ENCODE measurements at places on chromosomes 6 and 20.

GRCh38 chr6:22357724-22358189, 60.9 kb upstream of the PRL start:
- DNase-seq: no peak

DNA sequence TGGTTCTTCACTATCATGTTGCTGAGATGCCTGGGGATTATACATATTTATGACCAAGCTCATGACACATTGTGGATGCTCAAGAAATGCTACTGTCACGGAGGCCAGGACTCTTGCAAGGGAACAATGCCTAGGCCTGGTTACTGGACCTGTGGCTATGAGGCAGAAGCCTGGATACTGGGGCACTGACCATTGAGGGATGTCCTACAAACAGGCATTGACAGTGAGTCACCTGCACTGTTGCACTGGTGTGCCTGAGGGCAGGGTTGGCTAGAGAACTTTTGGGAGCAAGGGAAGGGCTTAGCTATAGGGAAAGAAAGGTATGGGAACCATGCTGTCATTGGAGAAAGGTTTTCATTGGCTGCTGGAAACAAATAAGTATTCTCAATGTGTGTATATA, 313.1 kb upstream of the SUPT3H start:
- DNase-seq: no peak

- DNase-seq: no peak
These were observed 90.2 kb upstream of the HDAC2 start for GRCh38 chr6:114061116-114061515.

GRCh38 chr20:772806-773205, 4.5 kb upstream of the SLC52A3 start:
- DNase-seq: no peak
